ENCODE measurements at places on chromosomes 7 and 10. TPM values are rescaled to one million over a fixed set of nuclear protein-coding genes. Genes with fewer than 3 reads are reported as not detected.

The GRM3 gene
- not detected for total RNA-seq

The PROSER2 gene
- total RNA-seq: 1.1 TPM

The OR9A2 gene
- not detected for total RNA-seq

The ADCY1 gene
- total RNA-seq: not detected

The PARD3 gene
- 0.53 TPM for total RNA-seq

The C10orf90 gene
- total RNA-seq: not detected

The MSANTD7 gene
- 26.9 TPM for total RNA-seq

The AKR1D1 gene
- total RNA-seq: not detected

The DPY19L1 gene
- 6.0 TPM for total RNA-seq

The CALD1 gene
- 0.33 TPM for total RNA-seq

The IDI2 gene
- not detected for total RNA-seq

The SPDYE11 gene
- not detected for total RNA-seq

The NKX2-3 gene
- not detected for total RNA-seq

The TOMM7 gene
- 503 TPM for total RNA-seq

The GTF2IRD1 gene
- 1.2 TPM for total RNA-seq

The RTKN2 gene
- total RNA-seq: 3.7 TPM

The RNF148 gene
- not detected for total RNA-seq

The FAM25A gene
- not detected for total RNA-seq

The DNAJC30 gene
- total RNA-seq: 14.4 TPM

The CCL26 gene
- total RNA-seq: not detected

The TACR2 gene
- total RNA-seq: not detected

The VIPR2 gene
- total RNA-seq: 0.59 TPM

The MEOX2 gene
- total RNA-seq: not detected

The CPA4 gene
- total RNA-seq: not detected

The SORCS1 gene
- not detected for total RNA-seq

The CYP26C1 gene
- total RNA-seq: 0.14 TPM

The MACC1 gene
- total RNA-seq: 0.14 TPM

The DKK1 gene
- not detected for total RNA-seq

The ADAMTS14 gene
- total RNA-seq: not detected

The SLC13A1 gene
- not detected for total RNA-seq

The PRKAR2B gene
- 0.42 TPM for total RNA-seq

The FKBP6 gene
- not detected for total RNA-seq
